ENCODE measurements at places on chromosomes 3 and 15. TPM values are rescaled to one million over a fixed set of nuclear protein-coding genes. Genes with fewer than 3 reads are reported as not detected.

The CHST13 gene
- 6.9 TPM for total RNA-seq

The CD96 gene
- total RNA-seq: 2.2 TPM

The CCDC71 gene
- 44.2 TPM for total RNA-seq

The CASR gene
- 1.2 TPM for total RNA-seq

The CDHR4 gene
- total RNA-seq: not detected

The ACP3 gene
- total RNA-seq: 1,778 TPM

The PRICKLE2 gene
- total RNA-seq: 21.0 TPM

The SLC38A3 gene
- total RNA-seq: 0.41 TPM

The ITGA11 gene
- 11.0 TPM for total RNA-seq

The ZNF770 gene
- 32.0 TPM for total RNA-seq

The GRM7 gene
- 0.96 TPM for total RNA-seq

The LYZL4 gene
- total RNA-seq: not detected

The SLC7A14 gene
- 0.05 TPM for total RNA-seq

The CIP2A gene
- total RNA-seq: 13.8 TPM

The TRPC1 gene
- 12.8 TPM for total RNA-seq

The GLCE gene
- total RNA-seq: 17.4 TPM

The GMNC gene
- total RNA-seq: 1.9 TPM

The UTS2B gene
- 0.18 TPM for total RNA-seq

The ZBED2 gene
- total RNA-seq: not detected

The TRH gene
- total RNA-seq: not detected

The MESP1 gene
- total RNA-seq: 67.4 TPM

The TF gene
- 57.9 TPM for total RNA-seq

The CLDN11 gene
- 11.8 TPM for total RNA-seq

The CTXN2 gene
- total RNA-seq: not detected

Measured in prostate gland (tissue), 2 donors.